ENCODE measurements at places on chromosomes 6 and 20. TPM values are rescaled to one million over a fixed set of nuclear protein-coding genes. Genes with fewer than 3 reads are reported as not detected.

The UBD gene
- total RNA-seq, result not detected

The DDO gene
- not detected for total RNA-seq

The ECT2L gene
- 0.13 TPM for total RNA-seq

The TCP11 gene
- not detected for total RNA-seq

The MARCKS gene
- total RNA-seq, result 54.0 TPM

The KIF25 gene
- not detected for total RNA-seq

The PRRT1 gene
- not detected for total RNA-seq

The OR2J3 gene
- total RNA-seq, result not detected

The EPHA7 gene
- not detected for total RNA-seq

The CTCFL gene
- total RNA-seq, result not detected

The MICAL1 gene
- total RNA-seq, result 12.4 TPM

The AK9 gene
- total RNA-seq, result 3.2 TPM

The POM121L2 gene
- total RNA-seq, result not detected

Measured in bronchial epithelial cell (primary cell).